Caco-2 (cell line): ENCODE measurements at places on chromosomes 16 and 17. TPM values are rescaled to one million over a fixed set of nuclear protein-coding genes. Genes with fewer than 3 reads are reported as not detected.

- no peaks in the 10 kb centered on the region for H3K27me3 ChIP-seq
- no peaks in the 10 kb centered on the region for H3K36me3 ChIP-seq
- H3K4me3 ChIP-seq: no peak overlapping the region
- no peak overlapping the region for H3K27ac ChIP-seq
- no peak for DNase-seq
These were observed 33.4 kb downstream of the ARHGAP23 start for GRCh38 chr17:38461683-38462082.

- H3K27me3 ChIP-seq: no peaks in the 10 kb centered on the region
- DNase-seq: no peak
- no peak overlapping the region for H3K27ac ChIP-seq
- H3K36me3 ChIP-seq: no peaks in the 10 kb centered on the region
These were observed 70.7 kb upstream of the HNF1B start for GRCh38 chr17:37815536-37815935.

DNA sequence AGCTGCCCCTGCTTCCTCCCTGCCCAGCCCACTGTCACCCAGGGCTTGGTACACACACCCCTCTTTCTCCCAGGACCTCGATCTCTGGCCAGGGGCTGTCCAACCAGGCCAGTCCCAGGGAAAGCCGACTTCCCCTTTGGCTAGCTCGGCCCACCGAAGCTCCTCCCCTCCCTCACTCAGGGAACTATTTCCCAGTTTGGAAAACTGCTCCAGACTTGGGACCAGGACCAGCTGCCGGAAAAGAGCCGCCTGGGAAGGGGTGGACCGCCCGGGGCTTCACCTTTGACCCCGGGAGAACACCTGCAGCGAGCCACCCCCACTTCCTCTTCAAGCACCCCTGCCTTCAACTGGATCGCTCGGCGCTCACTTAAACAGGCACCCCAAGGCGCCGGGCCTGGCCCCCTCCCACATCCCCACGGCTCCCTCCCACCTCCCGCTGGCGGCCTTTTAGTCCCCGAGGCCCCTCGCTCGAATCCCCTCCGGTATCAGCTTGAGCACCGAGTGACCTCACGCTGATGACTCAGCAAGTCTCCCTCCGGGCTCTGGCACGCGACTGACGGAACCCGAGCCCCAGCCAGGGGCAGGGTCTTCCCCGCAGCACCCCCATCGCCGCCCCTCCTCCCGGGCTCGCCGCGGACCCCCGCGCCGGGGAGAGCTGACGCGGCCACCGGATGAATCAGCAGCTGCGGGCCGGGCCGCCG is 934 bp downstream of the MAFG start:
- H3K36me3 ChIP-seq: peaks cover 2% of the 10 kb centered on the region
- peak; percentile 91 for DNase-seq
- H3K27ac ChIP-seq: peak overlapping the region; percentile 85
- H3K4me1 ChIP-seq: peaks cover 14% of the 10 kb centered on the region
- peak overlapping the region; percentile 89 for H3K4me3 ChIP-seq

SOST gene
- total RNA-seq: not detected in 2 replicates

- no peak overlapping the region for H3K4me3 ChIP-seq
- no peak for DNase-seq
These were observed 4.3 kb downstream of the ABI3 start for GRCh38 chr17:49214676-49215360.

GRCh38 chr16:4847774-4848587 is 700 bp downstream of the UBN1 start:
- H3K36me3 ChIP-seq: no peaks in the 10 kb centered on the region
- DNase-seq: no peak
- no peak overlapping the region for H3K27ac ChIP-seq
- no peaks in the 10 kb centered on the region for H3K27me3 ChIP-seq
- peaks cover 15% of the 10 kb centered on the region for H3K4me1 ChIP-seq
- H3K4me3 ChIP-seq: peak overlapping the region; percentile 97

- no peak overlapping the region for H3K4me3 ChIP-seq
- H3K36me3 ChIP-seq: no peaks in the 10 kb centered on the region
- no peak for DNase-seq
These were observed 180.1 kb downstream of the SPECC1 start for GRCh38 chr17:20189302-20189701.

- no peaks in the 10 kb centered on the region for H3K4me1 ChIP-seq
- no peak for DNase-seq
- no peak overlapping the region for H3K27ac ChIP-seq
- H3K36me3 ChIP-seq: no peaks in the 10 kb centered on the region
- H3K4me3 ChIP-seq: no peak overlapping the region
These were observed 79.3 kb downstream of the BANP start for GRCh38 chr16:88030498-88030897.

OR4D1 gene
- not detected in 2 replicates for total RNA-seq

- H3K27me3 ChIP-seq: no peaks in the 10 kb centered on the region
- H3K27ac ChIP-seq: no peak overlapping the region
- no peaks in the 10 kb centered on the region for H3K4me1 ChIP-seq
- H3K36me3 ChIP-seq: no peaks in the 10 kb centered on the region
- DNase-seq: no peak
These were observed 155.2 kb upstream of the EEF2KMT start for GRCh38 chr16:5252791-5253190.

- H3K4me1 ChIP-seq: peaks cover 7% of the 10 kb centered on the region; the same call in 1 of the 2 replicates
- H3K4me3 ChIP-seq: no peak overlapping the region
- no peaks in the 10 kb centered on the region for H3K27me3 ChIP-seq
- no peak for DNase-seq
- no peak overlapping the region for H3K27ac ChIP-seq
These were observed 6.1 kb downstream of the DRC3 start for GRCh38 chr17:17978481-17979424.

GRCh38 chr16:31714903-31715504 is 158.6 kb upstream of the ZNF267 start:
- H3K36me3 ChIP-seq: peaks cover 3% of the 10 kb centered on the region; the same call in 1 of the 2 replicates
- H3K4me3 ChIP-seq: no peak overlapping the region
- H3K27ac ChIP-seq: peak overlapping the region; percentile 100
- no peak for DNase-seq
- H3K27me3 ChIP-seq: no peaks in the 10 kb centered on the region

- no peak for DNase-seq
- H3K27me3 ChIP-seq: no peaks in the 10 kb centered on the region
- peaks cover 17% of the 10 kb centered on the region for H3K4me1 ChIP-seq
- no peaks in the 10 kb centered on the region for H3K36me3 ChIP-seq
These were observed 23.9 kb downstream of the GLG1 start for GRCh38 chr16:74582970-74583369.

ARL5C gene
- not detected in 2 replicates for total RNA-seq

DNA sequence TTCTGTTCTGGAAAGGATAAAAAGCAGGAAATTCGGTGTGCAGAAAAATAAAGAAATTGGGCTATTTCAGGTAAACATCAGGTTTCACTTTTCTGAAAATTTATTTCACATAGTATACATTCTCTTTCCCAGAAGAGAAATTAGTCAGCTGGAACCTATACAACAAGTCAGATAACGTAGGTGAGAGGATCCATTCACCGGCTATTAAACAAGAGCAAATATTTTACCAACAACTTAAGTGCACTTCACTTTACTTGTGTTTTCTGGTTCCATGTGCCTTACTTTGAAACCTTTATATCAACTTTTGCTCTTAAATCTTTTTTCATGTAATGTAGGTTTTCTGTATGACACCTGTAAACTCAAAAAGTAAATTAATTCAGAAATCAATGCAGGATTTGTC is 839.7 kb downstream of the CDH11 start:
- no peaks in the 10 kb centered on the region for H3K27me3 ChIP-seq
- H3K36me3 ChIP-seq: no peaks in the 10 kb centered on the region
- H3K4me3 ChIP-seq: no peak overlapping the region
- H3K4me1 ChIP-seq: no peaks in the 10 kb centered on the region

GRCh38 chr17:40561871-40562611 is 3.2 kb downstream of the CCR7 start:
- DNase-seq: no peak
- H3K36me3 ChIP-seq: no peaks in the 10 kb centered on the region
- no peak overlapping the region for H3K27ac ChIP-seq
- no peaks in the 10 kb centered on the region for H3K27me3 ChIP-seq
- no peak overlapping the region for H3K4me3 ChIP-seq

- no peaks in the 10 kb centered on the region for H3K36me3 ChIP-seq
These were observed 574 bp downstream of the MPP3 start for GRCh38 chr17:43832168-43832975.

DNA sequence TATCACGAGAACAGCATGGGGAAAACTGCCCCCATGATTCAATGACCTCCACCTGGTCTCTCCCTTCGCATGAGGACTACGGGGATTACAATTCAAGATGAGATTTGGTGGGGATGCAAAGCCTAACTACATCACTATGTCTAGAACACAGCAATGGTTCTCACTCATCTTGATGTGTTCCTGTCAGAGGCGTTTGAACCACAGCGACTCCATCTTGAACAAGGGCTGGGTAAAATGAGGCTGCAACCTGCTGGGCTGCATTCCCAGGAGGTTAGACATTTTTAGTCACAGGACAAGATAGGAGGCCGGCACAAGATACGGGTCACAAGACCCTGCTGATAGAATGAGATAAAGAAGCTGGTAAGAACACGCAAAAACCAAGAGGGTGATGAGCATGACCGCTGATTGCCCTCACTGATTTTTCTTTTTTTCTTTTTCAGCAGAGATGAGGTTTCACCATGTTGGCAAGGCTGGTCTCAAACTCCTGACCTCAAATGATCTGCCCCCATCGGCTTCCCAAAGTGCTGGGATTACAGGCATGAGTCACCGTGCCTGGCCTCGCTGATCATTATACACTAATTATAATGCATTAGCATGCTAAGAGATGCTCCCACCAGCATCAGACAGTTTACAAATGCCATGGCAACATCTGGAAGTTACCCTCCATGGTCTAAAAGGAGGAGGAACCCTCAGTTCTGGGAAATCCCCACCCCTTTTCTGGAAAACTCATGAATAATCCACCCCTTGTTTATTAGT is 3.0 kb upstream of the PPY start:
- no peak for DNase-seq
- no peaks in the 10 kb centered on the region for H3K27me3 ChIP-seq
- no peak overlapping the region for H3K27ac ChIP-seq
- H3K36me3 ChIP-seq: no peaks in the 10 kb centered on the region
- no peak overlapping the region for H3K4me3 ChIP-seq

- no peak overlapping the region for H3K4me3 ChIP-seq
- H3K36me3 ChIP-seq: no peaks in the 10 kb centered on the region
- H3K27ac ChIP-seq: peak overlapping the region; percentile 60
- no peaks in the 10 kb centered on the region for H3K27me3 ChIP-seq
- no peak for DNase-seq
- peaks cover 12% of the 10 kb centered on the region for H3K4me1 ChIP-seq
These were observed 14.5 kb upstream of the MTSS2 start for GRCh38 chr16:70700101-70701020.

DNA sequence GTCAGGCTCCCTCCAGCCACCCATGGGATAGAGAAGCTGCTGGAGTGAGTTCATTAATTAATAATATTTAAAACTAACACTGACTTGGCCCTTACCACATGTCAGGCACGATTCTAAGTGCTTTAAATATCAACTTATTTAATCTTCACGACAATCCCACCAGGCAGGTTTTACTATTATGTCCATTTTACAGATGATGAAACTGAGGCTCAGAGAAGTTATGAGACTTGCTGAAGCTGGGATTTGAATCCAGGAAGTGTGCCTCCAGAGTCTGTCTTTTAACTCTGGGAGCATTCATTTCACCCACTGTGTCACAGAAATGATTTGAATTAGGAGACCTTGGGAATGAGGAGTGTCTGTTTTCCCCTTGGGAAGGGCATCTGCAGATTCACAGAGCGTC is 8.8 kb downstream of the SPNS3 start:
- DNase-seq: no peak
- H3K4me1 ChIP-seq: no peaks in the 10 kb centered on the region
- H3K27ac ChIP-seq: no peak overlapping the region
- H3K4me3 ChIP-seq: no peak overlapping the region
- no peaks in the 10 kb centered on the region for H3K27me3 ChIP-seq

KRT27 gene
- not detected in 2 replicates for total RNA-seq

DNA sequence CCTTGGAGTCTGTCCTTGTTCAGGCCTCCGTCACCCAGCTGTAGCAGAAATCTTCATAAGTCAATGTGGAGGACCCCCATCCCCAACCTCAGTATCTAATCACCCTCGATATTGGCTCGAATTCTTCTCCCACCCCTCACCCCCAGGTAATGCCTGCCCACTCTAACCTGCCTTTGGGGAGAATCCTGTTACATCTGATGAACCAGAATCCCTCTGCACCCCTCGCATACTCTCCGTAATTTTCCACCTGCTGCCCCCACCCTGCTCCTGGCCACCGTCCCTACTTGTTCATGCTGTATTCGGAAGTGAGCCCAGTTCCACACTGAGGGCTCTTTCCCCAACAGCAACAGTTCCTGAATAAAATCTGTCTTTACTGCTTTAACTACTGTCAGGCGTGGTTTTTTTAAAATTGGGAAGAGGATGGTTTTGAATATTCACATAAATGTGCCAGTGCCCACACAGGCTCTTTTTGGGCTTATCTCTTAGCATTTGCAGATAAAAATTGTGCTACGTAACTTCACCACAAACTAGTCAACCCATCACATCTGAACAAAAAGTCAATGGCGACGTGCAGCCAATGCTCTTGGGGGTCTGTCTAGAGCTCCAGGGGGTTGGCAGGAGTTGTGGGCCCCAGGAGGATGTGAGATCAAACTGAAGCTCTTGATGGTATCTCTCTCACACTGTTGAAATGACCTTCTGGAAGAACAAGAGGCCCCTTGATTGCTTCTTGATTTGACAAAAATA is 73.7 kb downstream of the NETO2 start:
- no peaks in the 10 kb centered on the region for H3K36me3 ChIP-seq
- peak overlapping the region; percentile 32 for H3K27ac ChIP-seq
- no peak for DNase-seq
- no peak overlapping the region for H3K4me3 ChIP-seq
- no peaks in the 10 kb centered on the region for H3K27me3 ChIP-seq
